ENCODE measurements at places on chromosomes 1 and 21.
A peak's percentile ranks its signal among the peaks of the same experiment; 100 is the strongest.

- DNase-seq: no peak
These were observed 17.2 kb downstream of the PKN2 start for GRCh38 chr1:88701275-88701674.

- no peak for DNase-seq
These were observed 97.6 kb downstream of the ROR1 start for GRCh38 chr1:63871463-63871862.

- DNase-seq: no peak
These were observed 3.6 kb upstream of the SPRR3 start for GRCh38 chr1:152997901-152998300.

GRCh38 chr21:45554477-45555175, 12.4 kb upstream of the SLC19A1 start:
- no peak for DNase-seq

- DNase-seq: no peak
These were observed 28.7 kb upstream of the PWP2 start for GRCh38 chr21:44078411-44078981.

DNA sequence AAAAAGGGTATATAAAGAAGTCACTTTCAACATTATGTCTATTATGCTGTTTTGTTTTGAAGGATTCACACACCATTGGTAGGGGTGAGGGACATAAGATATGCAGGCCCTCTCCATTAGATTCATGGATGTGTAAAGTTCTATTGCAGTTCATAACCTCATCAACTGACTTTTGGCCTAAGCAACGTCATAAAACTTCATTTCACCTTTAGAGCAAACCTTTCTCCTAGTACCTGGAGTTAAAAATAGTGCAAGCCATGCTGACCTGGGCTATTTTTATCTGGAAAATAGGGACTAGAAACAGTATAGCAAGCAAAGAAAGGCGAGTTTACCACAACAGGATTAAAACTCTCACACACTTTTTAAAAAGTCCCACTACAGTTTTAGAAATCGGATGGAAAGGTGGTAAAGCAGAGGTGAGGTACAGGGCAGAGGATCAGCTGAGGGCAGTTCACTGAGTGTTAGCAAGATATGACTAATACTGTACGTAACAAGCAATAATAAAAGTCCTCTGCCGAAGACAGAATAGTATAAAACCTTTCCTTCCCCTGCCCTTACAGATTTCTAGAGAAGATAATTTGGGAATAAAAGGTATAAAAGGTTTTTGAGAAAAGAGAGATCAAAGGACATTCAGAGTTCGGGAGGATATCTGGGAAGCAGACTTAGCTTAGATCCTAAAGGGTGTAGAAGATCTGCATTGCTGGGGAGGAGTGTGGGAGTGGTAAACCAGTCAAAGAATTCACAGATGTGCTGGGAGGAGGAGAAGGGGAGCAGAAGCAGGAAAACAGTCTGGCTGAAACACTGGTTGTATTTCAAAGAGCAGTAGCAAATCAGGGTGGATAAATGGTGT, 14.3 kb downstream of the EGLN1 start:
- no peak for DNase-seq

GRCh38 chr1:109760581-109761226, 3.0 kb downstream of the EPS8L3 start:
- no peak for DNase-seq

GRCh38 chr1:178532392-178532791, 19.5 kb downstream of the TEX35 start:
- DNase-seq: peak; percentile 64

DNA sequence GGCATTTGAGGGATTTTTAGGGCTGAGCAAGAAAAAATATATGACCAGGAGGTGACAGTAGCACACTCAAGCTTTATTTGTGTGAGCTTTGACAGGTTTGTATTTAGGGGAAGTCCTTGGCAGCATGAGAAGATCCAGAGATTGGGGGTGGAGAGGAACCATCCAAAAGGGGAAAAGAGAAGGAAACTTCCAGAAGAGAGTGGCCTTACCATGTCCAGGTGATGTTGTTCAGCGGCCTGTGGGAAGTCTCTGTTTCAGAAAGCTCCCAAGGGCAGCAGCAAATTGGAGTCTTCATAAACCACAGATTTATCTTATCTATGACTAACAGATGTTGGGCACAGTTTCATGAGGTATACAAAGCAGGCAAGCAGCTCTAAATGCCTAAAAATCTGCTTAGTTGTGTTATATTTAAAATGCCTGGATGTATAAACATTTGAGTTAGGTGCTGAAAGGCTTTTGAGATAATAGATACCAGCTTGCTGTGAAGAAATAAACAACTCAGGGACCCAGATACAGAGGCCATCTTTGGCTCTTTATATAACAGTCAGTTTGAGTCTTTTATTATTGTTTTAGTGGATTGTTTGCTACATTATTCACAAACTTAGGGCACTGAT, 21.2 kb upstream of the ADAR start:
- no peak for DNase-seq

Measured in NCI-H2081 treated with DMSO at 0.1 percent for 48 hours (cell line).